ENCODE measurements at places on chromosomes 6 and 20. TPM values are rescaled to one million over a fixed set of nuclear protein-coding genes. Genes with fewer than 3 reads are reported as not detected.

The TNFRSF21 gene
- total RNA-seq = 9.3 TPM

The MYLK4 gene
- total RNA-seq = 2.5 TPM

The NFATC2 gene
- total RNA-seq = 2.3 TPM

The PPP1R16B gene
- 9.4 TPM for total RNA-seq

The WFDC12 gene
- not detected for total RNA-seq

The OPRM1 gene
- total RNA-seq = not detected

The TRMT6 gene
- total RNA-seq = 7.1 TPM

The C2 gene
- total RNA-seq = 5.8 TPM

The SUMO4 gene
- total RNA-seq = 0.32 TPM

The PHACTR3 gene
- 6.8 TPM for total RNA-seq

The THBS2 gene
- 10.7 TPM for total RNA-seq

The RWDD2A gene
- total RNA-seq = 2.8 TPM

The WFDC10B gene
- not detected for total RNA-seq

The LKAAEAR1 gene
- total RNA-seq = not detected

The TNNC2 gene
- total RNA-seq = not detected

The OPN5 gene
- 0.17 TPM for total RNA-seq

The EPHA7 gene
- total RNA-seq = 1.5 TPM

The RSPO4 gene
- total RNA-seq = 0.42 TPM

The BANF2 gene
- total RNA-seq = not detected

Measured in left ventricle myocardium superior (tissue), 1 donor.